ENCODE measurements at places on chromosomes 3 and 15.

- DNase-seq: no peak
Observed at GRCh38 chr3:172698631-172699030, 12.2 kb downstream of the NCEH1 start.

DNA sequence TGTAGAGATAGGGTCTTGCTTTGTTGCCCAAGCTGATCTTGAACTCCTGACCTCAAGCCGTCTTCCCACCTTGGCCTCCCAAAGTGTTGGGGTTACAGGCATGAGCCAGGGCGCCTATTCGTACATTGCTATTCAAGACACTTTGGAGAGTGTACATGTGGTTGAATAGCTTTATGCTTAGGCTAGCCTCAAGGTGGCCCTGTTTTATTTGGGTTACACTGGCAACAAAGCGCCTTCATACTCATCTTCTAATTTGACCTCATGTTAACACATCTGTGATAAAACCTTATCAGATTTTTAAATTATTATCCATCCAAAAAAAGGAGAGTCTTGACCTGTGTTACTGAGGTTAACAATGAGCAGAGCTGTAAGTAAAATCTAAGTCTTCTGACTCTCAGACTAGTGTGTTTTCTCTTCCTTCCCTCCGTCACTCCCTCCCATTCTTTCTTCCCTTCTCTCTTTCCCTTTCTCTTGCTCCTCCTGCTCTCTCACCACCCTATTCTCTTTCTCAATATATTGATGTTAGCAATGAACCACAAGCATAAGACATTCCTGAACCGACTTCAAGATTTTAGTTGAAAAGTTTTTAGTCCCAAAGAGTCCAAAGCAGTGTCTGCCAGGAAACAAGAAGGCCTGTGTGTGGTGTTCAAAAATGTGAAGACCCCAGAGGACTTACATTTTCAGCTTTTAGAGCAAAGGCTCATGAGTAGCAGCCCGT lies 603.7 kb upstream of the CFAP20DC start:
- DNase-seq: no peak

GRCh38 chr3:193782276-193782647 lies 189.3 kb downstream of the OPA1 start:
- DNase-seq: no peak

- no peak for DNase-seq
Observed at GRCh38 chr3:14647976-14648955, 3.3 kb upstream of the CCDC174 start.

DNA sequence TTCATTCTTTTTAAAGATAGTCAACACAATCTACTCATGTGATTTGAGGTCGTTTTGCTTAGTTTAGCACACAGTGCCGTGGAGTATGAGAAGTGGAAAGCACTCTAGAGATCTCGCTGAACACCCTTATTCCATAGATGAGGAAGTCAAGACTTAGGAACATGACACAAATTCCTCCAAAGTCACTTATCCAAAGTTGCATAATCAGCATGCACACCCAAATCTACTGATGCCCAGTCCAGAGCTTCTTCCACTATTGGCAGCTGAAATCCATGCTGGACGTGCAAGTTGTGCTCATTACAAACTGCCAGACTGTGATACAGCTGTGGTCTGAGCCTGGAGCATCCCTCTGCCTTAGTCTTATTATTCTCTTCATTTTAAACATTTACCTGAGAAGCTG lies 83.5 kb upstream of the ZNF280D start:
- no peak for DNase-seq

DNA sequence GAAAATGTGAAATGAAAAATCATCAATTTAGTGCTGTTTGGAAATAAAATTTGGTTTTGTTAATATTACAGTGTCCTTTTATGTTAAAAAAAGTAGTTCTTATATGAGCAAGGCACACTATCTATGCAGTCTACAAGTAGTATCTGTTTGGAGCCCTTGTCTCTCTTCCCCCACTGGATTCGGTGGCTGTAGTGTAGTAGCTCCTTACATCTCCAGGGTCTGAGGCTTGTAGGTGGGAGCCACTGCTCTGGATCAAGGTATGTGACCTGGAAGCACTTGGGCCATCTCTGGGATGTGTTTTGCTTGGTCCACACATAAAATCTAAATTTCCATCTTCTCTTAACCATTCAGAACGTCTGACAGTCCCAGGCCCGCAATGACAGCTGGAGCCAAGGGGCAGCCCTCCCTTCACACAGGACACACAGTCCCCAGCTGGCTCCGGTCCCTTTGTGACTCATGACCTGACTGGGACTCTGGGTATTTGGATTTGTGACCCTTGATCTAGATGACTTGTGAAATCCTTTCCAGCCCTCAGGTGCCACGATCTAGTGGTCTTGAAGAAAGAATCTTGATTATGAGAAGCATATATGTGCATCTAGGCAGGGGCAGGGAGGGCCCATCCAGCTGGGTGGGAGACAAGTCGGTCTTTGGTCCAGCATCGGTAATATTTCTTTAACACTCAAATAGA lies 80.0 kb downstream of the USP13 start:
- DNase-seq: no peak

DNA sequence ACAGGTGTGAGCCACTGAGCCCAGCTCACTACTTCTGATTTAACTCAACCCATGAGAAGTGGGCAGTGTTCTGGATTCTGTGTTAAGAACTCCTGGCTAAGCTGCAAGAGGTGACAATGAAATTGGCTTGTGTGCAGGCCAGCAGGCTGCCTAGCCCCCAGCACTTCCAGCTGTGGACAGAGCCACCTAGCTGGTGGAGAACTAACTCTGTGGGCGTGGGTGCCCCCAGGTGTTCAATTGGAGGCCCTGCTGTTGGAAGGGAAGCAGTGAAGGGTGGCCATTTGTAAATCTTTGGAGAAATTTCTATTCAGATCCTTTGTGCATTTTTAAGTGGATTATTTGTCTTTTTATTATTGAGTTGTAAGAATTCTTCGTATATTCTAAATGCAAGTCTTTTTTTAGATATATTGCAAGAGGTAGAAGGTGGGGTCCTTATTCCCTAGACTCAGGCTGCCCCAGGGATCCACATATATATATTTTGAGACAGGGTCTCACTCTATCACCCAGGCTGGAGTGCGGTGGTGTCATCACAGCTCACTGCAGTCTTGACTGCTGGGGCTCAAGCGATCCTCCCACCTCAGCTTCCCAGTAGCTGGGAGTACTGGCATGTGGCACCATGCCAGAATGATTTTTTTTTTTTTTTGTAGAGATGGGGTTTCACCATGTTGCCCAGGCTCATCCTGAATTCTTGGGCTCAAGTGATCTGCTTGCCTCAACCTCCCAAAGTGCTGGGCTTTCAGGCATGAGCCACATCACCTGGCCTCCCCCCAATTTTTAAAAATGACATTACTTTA lies 7.2 kb upstream of the SCAMP5 start:
- DNase-seq: no peak

- DNase-seq: no peak
Observed at GRCh38 chr3:70546679-70547078, 234.2 kb upstream of the MDFIC2 start.

DNA sequence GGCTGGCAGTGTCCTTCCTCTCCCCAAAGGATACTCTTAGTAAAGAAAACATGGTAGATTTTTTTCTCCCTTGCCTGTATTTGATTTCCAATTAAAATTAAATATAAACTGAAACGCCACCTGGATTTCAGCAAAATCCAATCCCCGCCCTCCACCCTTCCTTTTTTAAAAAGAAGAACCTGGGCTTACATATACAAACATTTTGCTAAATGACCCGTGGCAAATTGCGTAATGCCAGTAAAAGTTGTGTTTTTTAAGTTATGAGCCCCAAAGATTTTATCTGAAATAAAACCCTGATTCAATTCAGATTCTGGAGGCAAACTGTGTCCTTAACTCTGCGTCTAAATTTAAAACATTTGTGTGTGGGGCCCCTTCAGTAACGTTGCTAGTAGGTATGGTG lies 403.0 kb downstream of the FOXP1 start:
- DNase-seq: no peak

DNA sequence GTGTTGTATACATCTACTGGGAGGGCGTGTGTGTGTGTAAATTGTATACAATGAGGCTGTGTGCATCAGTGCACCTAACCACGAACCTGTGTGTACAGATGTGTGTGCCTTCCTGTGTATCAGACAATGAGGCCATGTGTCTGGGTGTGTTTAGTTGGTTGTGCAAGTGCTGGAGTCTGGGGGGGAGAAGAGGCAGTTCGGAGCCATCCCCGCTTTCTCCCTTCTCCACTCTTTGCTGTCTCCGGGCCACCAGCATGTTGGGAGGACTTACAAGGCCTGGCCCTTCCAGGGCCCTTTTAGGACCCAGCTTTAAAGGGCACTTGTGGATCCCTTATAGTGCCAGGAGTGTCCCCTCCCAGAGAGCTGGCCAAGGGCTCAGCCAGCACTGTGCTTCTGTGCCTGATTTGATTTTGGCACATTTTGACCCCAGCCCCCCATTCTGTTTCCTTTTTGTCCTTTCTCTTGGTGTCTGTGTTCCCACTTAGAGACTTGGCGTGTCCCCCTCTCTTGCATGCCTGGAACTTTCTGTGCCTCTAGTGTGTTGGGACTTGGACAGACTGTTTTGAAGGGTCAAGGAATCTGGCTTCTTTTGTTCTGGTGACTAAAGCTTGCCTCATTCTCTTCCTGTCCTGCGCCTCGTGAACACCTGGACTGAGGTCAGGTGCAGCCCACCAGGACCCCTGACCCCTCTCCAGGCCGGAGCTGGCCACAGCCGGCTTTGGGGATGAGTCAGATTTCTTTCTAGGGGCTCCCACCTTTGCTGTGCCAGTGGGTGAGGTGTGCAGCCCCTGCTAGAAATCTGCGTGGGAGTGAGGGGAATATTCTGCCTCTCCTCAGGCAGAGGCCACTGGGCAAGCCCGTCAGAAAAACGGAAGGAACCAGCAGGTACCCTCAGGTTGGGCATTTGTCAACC lies 1.5 kb downstream of the CTDSPL start:
- DNase-seq: no peak

DNA sequence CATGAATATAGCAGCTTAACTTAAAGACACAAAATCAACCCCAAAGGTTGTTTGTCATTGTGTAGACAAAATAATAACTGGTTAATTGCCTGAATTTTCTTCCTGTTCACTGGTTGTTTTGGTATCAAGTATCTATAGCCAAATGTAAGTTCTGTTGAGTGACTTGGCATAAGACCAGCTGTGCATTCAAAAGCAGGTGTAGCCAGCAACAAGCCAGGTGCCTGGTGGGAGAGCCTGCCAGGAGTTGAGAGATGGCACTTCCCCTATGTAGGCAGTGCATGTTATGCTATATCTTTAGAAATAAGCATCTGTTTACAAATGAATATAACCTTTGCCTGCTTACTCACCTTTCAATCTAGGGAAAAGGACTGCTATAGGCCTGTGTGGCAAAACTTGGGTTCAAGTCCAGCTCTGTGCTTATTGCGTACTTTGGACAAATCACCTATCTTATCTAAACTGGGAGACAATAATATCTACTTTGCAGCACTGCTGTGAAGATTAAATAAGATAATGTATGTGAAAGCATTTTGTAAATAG lies 84.9 kb upstream of the TBL1XR1 start:
- no peak for DNase-seq

DNA sequence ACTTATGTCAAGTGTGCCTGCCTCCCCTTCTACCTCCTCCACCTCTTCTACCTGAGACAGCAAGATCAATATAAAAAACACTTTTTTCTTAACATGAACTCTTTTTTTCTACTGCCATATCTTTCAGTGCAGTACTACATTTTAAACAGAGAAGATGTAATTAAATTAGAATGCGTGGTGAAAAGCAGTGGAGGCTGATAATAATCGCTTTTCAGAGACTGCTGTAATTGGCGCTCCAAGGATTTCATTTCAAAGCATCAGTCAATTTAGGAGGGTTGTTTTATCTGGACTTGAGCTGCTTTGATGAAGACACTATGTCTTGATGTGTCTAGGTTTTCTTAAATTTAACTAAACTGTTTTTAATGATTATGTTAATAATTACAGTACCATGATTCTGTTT lies 85.3 kb upstream of the CRBN start:
- DNase-seq: no peak
